SHP77 treated with DMSO at 0.1 percent for 48 hours (cell line): ENCODE measurements at places on chromosomes 11 and 22.

GRCh38 chr11:26329206-26329605, 2.7 kb upstream of the ANO3 start:
- no peak for DNase-seq

DNA sequence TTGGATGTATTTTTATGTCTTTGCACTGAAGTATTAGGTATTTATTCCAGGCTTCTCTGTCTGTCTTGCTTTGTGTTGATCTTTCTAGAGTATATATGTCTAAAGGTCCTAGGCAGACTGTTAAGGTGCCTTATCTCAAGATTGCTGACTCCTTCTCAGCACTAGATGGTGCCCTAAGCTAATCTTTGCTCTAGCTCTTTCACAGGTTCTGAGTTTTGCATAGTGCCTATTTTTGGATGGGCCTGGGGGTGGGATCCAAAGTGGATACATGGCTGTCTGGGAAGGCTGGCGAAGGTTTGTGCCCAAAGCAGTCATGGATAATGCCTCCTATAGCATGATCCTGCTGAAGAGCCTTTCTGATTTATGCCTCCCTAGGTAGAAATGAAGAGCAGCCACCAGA, 154.9 kb downstream of the TRPC6 start:
- DNase-seq, result no peak

DNA sequence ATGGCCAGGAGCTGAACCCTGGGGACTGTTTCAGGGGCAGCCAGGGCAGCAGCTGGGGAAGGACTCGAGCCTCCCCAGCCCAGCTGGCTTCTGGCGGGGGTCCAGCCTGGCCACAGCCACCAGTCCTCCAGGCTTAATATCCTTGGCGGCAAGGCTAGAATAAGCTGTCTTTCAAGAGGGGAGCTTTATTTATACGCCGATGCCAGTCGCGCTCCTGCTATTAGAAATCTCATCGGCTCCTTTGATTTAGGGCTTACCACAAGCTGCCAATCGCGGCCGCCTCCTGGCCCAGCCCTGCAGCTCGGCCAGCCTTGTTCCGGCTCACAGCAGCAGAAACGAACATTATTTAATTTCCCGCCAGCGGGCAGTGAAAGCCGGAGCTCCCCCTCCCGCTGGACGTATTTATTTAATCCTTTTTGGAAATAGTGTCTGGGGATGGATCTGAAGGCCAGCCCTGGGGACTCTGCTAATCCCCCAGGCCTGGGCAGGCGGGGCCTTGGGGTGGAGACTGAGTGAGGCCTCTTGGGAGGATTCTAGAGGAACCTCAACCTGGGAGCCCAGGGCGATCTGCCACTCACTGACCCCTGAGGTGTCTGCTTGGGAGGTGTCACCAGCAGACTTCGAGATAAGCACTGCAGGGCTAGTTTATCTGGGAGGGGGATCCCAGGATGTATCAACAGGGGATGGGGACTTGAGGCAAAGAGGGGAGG, 363.1 kb downstream of the MN1 start:
- no peak for DNase-seq

DNA sequence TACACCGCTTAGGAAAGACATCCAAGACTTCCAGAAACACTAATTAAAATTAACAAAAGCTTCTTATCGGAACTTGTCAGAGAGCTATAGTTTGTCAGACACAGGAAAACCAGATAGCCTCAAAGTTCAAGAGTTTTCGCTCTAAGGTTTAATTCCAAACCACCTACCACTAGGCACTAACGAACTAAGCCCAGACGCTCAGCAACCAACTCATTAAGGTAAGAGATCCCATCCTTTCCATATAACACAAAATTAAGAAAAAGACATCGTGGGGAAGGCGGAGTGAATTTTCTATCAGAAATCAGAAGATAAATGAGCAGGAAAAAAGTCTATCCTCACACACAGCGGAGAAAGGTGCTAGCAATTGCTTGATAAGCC, 382 bp downstream of the IMMP1L start:
- DNase-seq, result peak; percentile 64

DNA sequence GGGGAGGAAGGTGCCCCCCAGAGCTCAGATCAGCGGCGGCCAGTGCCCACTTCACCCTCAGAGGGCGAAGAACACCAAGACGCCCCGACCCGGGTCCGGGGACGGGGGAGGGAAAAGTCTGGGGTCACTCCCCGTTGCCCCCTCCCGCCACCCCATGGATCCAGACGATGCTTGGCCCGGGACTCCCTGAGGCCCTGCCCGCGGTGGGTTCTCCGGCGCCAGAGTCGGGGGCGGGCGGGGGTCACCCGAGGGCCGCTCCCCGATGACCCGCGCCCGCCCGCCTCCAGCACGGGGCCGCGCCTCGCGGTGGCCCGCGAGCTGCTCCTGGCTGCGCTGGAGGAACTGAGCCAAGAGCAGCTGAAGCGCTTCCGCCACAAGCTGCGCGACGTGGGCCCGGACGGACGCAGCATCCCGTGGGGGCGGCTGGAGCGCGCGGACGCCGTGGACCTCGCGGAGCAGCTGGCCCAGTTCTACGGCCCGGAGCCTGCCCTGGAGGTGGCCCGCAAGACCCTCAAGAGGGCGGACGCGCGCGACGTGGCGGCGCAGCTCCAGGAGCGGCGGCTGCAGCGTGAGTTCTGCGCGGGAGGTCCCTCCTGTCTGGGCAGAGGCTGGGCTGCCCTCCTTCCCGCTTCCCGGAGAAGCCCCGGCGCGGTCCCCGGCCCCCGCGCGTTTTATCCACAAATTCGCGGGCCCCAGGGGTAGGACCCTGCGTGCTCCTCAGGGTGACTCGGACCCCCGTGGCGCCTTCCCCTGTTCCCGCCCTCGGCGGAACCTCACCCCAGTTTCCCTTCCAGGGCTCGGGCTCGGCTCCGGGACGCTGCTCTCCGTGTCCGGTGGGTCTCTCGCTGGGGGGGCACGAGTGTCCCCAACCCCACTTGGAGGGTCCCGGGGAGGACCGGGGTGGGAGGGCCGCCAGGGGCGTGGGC, 1.1 kb downstream of the NLRP6 start:
- DNase-seq, result no peak

DNA sequence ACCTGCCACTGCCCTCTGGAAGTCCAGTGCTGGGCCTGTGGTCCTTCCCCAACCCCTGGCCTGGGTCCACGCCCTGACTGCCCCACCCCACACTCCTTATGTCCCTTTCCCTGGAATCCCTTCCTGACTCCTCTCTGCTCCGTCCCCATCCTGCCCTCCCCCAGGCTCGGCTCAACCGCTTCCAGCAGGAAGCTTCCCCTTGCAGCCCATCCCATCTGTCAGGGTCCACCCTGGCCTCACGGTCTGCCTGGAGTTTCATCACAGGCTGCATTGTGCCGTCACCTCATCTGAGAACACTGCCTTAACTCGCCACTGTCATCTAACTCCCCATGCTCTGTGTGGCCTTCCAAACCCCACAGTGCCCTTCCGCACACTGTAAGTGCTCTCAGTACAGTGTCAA, 64.3 kb downstream of the NAT10 start:
- DNase-seq, result no peak

DNA sequence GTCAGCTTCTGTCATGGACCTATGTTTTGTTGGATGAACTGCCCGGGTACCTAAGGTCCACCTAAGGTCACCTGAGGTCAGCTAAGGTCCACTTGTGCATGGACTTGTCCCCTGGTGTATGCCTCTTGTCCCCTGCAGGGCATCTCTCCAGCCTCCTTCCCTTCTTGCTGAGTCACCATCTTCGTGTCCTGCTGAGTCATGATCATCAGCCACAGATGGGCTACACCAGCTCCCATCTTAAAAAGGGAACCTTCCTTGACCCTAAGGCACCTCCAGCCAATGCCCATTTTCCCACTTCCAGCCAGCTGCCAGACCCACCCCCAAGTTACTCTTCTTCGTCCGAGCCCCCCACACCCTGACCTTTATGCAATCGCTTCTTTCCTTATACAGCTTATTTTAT, 544.9 kb downstream of the TBC1D22A start:
- DNase-seq, result no peak

DNA sequence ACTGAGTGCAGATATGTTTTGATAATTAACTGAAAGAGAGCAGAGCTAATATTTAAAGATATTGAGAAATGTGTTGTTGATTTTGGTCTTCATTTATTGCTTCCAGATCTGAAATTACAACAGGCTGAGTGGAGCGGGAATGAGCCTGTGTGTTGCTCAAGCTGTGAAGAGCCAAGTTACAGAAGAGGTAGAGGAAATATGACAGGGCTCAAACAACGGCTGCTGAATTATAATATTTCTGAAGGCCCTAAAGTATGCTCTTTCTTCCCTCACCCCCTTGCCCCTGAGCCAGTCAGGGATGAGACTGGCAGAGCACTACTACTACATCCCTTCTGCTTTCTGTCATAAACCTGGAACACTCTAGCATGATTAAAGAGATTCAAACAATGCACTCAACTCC, 115.6 kb downstream of the FANCF start:
- DNase-seq, result no peak

- no peak for DNase-seq
These were observed 157.9 kb downstream of the FEZ1 start for GRCh38 chr11:125337836-125338834.

GRCh38 chr11:79461666-79462645, 21.1 kb upstream of the TENM4 start:
- no peak for DNase-seq

DNA sequence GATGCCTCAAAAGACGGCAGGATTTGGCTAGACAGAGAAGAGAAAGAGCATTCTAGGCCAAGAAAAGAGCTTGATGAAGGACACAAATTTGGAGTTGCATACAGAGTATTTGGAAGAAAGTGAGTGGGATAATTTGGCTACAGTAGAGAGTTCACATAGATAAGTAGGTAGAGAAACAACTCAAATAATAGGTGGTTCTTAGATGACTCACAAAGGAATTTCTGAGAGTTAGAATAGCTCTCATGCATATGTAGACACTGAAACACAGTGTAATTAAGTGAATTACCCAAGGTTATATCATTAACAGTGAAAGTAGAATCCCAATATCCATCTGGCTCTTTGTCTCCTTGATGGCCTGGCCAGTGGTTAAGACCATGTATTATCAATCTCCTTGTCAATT, 228.6 kb upstream of the DDI1 start:
- DNase-seq, result no peak

- no peak for DNase-seq
These were observed 122.9 kb upstream of the HSD17B12 start for GRCh38 chr11:43557553-43558110.

GRCh38 chr11:126743628-126744027, 256.9 kb downstream of the KIRREL3 start:
- DNase-seq, result no peak

GRCh38 chr11:34909955-34910354, 6.2 kb downstream of the APIP start:
- DNase-seq, result no peak

- DNase-seq, result no peak
These were observed 138.7 kb downstream of the TRIM29 start for GRCh38 chr11:119999220-119999619.

DNA sequence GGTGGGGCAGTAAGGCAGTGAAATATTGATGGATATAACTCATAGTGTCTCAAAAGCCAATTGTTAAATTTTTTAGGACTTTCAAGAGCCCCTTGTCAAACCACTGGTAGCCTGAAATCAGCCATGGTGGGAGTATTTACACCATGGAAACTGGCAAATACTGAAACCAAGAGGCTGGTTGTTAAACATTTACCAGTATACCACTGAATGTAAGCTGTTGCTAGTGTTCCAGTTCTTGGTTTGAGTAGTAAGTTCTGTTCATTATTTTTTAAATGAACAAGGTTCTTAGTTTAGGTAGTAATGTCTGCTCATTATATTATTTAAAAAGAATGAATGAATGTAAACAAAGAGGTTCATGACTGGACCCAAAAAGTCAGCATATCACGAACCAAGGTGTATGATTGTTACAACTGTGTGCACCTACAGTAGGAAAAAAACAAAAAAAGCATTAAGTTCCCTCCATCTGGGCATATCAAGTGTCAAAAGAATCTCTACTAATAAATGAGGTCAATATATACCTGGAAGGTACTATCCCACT, 4.5 kb upstream of the EIF3F start:
- DNase-seq, result no peak

GRCh38 chr22:43222987-43223386, 36.1 kb upstream of the TTLL12 start:
- no peak for DNase-seq

DNA sequence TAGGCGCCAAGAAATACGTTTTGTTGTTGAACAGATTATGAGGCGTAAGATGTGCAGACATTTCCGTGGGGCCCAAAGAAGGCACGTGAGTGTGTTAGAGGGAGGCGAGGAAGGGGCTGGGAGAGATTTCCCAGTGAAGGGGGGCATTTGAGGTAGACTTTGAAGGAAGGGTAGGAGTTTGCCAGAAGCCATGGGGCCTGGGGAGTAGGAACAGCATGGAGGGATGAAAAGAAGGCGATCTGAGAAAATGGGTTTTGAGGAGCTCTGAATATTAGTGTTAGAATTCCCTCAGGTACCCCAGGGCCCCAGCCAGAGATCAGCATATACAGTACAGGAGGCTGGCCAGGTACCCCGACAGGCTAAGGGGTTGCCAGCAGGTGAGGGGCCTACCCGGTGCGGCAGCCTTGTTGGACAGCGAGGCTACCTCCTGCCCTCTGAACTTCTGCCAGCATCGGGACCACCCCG, 414 bp upstream of the MIEF1 start:
- no peak for DNase-seq

- DNase-seq, result no peak
These were observed 9.0 kb downstream of the PKNOX2 start for GRCh38 chr11:125173556-125173955.

GRCh38 chr22:46574438-46574992, 37.1 kb upstream of the CELSR1 start:
- DNase-seq, result no peak

- DNase-seq, result no peak
These were observed 118.1 kb downstream of the BBOX1 start for GRCh38 chr11:27158456-27159334.

GRCh38 chr22:48782811-48783511, 1044.7 kb downstream of the BRD1 start:
- DNase-seq, result peak; percentile 5

- DNase-seq, result no peak
These were observed 12.2 kb upstream of the DCHS1 start for GRCh38 chr11:6667733-6668374.

DNA sequence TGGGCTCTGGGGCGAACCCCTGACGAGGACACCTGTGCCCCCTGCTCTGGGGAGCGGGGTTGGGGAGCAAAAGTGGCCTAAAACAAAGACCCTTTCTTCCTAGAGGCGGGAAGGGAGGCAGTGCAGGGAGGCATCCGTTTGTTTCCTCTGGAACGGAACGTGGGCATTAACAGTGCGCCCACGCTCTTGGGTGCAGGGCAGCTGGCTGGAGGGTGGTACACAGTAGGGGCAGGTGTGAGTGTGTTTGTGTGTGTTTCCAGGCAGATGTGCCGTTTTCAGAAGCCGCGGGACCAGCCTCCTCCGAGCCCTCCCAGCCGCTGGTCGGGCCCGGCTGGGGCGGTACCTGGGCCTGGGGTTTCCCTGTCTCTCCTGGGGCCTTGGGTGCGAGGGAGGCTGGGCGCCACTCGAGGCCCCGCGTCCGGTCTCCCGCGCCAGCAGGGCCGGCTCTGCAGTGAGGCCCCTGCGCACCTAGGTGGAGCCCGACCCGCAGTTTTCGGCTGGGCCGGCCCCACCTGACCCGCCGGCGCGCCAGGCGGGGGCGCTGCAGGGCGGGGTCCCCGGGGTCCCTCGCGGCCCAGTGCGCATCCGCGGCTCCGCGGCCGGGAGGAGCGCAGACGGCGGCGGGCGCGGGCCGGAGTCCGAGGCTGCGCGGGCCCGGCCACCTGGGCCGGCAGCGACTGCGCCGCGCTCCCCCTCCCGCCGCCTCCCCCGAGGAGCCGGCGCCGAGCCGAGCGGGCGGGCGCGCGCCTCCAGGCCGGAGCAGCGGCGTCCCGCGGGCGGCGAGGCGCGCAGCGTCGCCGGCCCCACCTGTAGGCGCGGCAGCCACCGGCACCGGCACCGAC, 1252.7 kb downstream of the BRD1 start:
- DNase-seq, result no peak
